Stimulated activated CD4-positive, alpha-beta T cell treated with anti-CD3 and anti-CD28 coated beads, Interleukin-2, amount 100 ng/mL, for 4 hours (primary cell): ENCODE measurements at places on chromosomes 2 and 18.

GRCh38 chr2:201246280-201246679 lies 14.1 kb upstream of the CASP8 start:
- DNase-seq, result no peak

GRCh38 chr2:230909841-230910545 lies 15.0 kb downstream of the GPR55 start:
- DNase-seq, result no peak

GRCh38 chr18:8719192-8719591 lies 13.8 kb downstream of the MTCL1 start:
- DNase-seq, result no peak

- DNase-seq, result no peak
These were observed 3.2 kb upstream of the DDX1 start for GRCh38 chr2:15588329-15588919.

- DNase-seq, result no peak
These were observed 243.4 kb downstream of the SLC8A1 start for GRCh38 chr2:40208463-40208862.

- peak; percentile 28 for DNase-seq
These were observed 221.8 kb downstream of the INSIG2 start for GRCh38 chr2:118309946-118310680.

DNA sequence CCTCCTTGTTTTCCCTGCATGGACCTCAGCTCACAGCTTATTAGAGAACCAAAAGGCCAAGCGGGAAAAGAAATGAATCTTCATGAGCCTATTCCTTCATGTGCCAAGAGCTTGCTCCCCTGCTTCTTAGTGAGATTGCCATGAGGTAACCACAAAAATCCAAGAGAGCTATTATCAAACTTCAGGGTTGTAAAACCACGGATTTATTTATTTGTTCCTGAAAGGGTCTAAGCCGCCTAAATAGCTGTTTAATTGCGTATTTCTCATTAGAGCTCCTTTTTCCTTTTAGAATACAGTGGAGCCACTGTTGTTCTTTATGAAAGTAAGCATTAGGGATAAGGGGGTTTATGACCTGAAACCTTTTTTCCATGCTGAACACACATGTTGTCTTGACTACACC lies 58.0 kb downstream of the SRD5A2 start:
- DNase-seq, result no peak

- no peak for DNase-seq
These were observed 1337.2 kb upstream of the NRXN1 start for GRCh38 chr2:52369178-52369577.

- no peak for DNase-seq
These were observed 51.3 kb downstream of the INPP5D start for GRCh38 chr2:233111427-233111826.

DNA sequence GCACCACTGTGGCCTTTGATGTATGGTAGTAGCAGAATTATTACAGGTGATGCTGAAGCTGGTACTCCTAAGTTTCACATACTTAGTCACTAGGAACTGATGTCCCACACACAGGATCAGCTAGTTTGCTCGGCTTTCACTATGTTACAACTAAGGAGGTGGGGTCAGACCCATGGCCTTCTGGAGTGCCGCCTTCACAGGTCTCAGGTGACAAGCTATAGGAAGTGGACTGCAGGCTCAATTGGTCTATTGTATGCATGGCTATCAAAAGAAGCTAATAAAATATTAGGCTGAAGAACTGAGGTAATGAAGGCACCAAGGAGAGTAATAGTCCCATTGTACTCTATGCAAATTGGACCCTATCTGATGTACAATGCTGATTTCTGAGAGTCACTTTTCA lies 170.6 kb downstream of the DLGAP1 start:
- no peak for DNase-seq

DNA sequence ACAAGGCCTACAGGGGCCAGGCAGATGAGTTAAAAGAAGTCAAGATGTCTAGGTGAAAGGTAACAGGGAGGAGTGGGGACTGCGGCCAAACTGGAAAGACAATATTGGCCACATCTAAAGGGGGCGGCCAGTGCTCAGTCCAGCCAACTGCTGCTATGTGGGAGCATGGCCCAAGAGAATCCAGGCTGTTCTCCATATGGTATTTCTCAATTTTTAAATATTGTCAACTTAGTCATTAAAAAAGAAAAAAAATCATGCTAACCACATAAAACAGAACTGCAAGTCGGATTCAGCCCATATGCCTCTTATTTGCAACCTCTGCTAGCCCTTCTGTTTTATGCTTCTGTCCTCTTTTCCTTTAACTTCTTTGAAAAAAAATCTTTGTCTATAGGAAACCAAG lies 14.8 kb downstream of the TRABD2A start:
- DNase-seq, result no peak

- DNase-seq, result no peak
These were observed 861.6 kb downstream of the CBLN2 start for GRCh38 chr18:71682591-71682990.

GRCh38 chr2:145283131-145283530 lies 763.2 kb upstream of the ZEB2 start:
- DNase-seq, result no peak

- DNase-seq, result no peak
These were observed 23.9 kb downstream of the RAB31 start for GRCh38 chr18:9732031-9732430.

- no peak for DNase-seq
These were observed 36.0 kb downstream of the PCBP1 start for GRCh38 chr2:70123051-70123828.

GRCh38 chr2:119760237-119760955 lies 674 bp downstream of the PTPN4 start:
- DNase-seq, result no peak

- DNase-seq, result no peak
These were observed 118.9 kb upstream of the ARL5A start for GRCh38 chr2:151946899-151947812.

- no peak for DNase-seq
These were observed 1.6 kb downstream of the INHBB start for GRCh38 chr2:120347396-120348060.

GRCh38 chr2:161905389-161906046 lies 168.5 kb downstream of the DPP4 start:
- DNase-seq, result no peak

DNA sequence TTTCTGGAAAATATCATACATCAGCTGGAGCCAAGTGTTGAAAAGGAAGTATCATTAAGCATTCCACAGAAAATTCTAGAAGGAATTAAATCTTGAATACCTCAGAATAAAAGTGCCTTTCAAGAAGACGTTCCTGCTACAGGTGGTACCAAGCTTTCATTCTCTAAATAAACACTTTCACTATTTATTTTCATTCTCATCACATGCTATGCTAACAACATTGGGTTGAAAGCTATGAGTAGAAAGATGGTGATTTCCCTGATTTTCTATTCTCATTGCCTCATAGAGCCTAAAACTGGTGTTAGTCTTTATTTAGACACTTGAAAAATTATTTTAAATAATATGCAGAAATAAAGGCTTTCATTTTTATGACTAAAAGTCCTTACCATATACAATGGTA lies 324.7 kb downstream of the LRP1B start:
- DNase-seq, result no peak

GRCh38 chr2:48423376-48423775 lies 106.6 kb upstream of the STON1 start:
- DNase-seq, result no peak

DNA sequence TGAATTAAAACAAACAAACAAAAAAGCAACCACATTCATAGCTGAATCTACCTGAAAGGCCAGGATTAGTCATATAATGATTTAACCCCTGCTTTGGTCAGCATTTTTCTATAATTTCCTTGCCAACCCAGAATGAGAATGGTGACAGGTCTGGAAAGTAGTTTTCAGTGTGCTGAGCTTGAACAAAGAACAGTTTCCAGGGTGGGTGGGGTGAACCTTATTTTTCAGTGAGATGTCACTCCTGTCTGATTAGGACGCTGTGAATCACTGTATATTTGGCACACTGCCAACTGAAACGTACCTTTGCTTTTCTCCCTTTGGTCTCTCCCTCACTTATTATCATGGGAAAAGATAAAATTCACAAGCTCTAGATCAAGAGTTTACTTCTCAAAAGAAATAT lies 35.0 kb upstream of the DSC1 start:
- no peak for DNase-seq

DNA sequence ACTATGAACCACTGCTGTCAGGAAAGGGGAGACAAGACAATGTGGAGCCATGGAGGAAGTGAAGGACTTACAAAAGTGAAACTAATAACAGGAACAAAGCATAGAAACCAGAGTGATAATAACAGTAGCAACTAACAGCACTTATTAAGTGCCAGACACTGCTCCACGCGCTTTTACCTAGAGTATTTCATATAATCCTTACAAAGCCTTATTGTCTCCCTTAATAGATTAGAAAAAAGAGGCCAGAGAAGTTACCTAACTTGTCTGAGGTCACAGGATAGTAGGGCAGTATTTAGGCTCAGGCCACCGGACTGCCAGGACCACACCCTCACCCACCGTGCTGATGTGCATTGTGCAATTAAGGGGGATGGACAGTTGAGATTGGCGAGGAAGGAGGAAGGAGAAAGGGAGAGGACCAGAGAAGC lies 98.6 kb upstream of the NFU1 start:
- DNase-seq, result no peak

- no peak for DNase-seq
These were observed 18.6 kb downstream of the SERPINE2 start for GRCh38 chr2:224020523-224020922.

DNA sequence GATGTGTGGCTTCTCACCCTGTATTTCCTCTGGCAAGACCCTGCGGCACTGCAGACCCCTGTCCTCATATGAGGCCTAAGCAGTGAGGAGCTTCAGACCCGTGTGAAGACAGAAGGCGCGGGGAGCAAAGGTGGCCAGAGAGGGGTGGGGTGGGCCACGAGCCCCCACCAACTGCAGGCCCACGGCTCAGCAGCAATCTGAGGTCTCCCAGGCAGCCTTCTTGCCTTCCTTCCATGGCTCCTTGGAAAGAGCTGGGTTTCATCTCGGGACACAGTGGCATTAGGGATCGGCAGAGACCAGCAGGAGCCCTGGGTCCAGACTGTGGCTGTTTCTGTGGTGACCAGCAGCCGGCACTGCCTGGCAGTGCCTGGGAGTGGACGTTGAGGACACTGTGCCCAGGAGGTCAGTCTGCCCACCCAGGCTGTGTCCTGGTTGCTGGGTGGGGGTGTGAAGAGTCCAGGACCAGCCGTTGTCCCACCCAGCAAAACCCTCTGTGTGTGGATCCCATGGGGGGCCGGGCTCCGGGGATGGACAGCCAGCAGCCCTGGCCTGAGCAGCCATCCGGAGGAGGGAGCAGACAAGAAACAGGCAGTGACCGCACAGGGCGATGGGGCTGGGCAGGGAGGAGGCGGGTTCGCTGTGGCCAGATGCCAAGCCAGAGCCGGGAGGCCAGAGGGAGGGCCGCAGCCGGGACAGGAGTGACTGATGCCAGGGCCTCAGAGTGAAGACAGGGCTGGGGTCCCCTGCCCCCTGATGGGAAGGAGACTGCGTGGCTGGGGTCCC lies 73.8 kb downstream of the RRM2 start:
- DNase-seq, result no peak

- no peak for DNase-seq
These were observed 200.4 kb downstream of the MREG start for GRCh38 chr2:215812966-215813365.

DNA sequence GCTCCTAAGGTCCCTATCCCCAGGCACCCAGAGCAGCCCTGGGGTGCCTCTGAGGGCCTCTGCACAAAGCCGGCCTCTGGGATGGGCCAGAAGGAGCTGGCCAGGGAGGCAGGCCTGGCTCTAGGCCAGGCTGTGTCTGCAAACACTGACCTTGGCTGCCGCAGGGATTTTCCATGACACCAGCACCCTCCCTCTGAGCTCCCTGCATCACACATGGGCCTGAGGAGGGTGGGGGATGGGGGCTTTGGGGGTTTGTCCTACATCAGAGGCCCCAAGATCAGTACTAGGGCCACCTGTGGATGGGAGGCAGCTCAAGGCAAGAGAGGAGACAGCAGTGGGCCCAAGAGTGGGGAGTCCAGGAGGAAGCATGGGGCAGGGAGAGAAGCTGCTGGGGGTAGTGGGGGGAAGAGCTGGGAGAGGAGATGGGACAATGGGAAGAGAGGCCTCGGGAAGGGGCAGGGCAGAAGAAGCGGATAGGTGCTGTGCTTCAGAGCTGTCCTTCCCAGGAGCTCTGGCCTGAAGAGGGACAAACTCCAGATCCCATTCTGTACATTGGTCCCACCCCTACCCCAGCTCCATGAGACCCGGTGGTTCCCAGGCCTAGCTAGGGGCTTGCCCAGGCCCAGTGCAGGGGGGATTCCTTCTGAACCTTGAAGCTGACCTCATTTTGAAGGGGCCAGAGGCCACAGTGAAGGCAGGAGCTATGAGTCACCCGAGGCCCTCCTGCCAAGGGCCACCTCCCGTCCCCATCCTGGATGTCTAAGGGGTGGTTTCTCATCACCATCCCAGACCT lies 28.0 kb downstream of the KCNK3 start:
- no peak for DNase-seq

DNA sequence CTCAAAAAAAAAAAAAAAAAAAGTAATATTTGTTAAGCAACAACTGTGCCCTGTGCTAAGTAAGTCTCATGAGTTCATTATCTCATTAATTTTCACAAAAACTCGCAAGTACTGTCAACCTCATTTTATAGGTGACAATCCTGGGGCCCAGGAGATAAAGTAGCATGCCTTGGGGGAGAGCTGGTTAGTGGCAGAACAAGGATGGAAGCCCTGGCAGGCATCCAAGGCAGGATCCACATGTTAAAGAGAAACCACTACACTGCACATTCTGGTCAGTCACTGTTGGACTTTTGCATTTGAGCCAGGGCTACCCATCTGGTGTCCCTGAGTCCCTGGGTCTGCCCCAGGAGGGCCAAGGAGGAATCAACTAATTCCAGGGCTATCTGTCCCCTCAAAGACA lies 54.6 kb downstream of the ZFP36L2 start:
- DNase-seq, result no peak

- DNase-seq, result no peak
These were observed 12.6 kb upstream of the SEC11C start for GRCh38 chr18:59127047-59127446.

DNA sequence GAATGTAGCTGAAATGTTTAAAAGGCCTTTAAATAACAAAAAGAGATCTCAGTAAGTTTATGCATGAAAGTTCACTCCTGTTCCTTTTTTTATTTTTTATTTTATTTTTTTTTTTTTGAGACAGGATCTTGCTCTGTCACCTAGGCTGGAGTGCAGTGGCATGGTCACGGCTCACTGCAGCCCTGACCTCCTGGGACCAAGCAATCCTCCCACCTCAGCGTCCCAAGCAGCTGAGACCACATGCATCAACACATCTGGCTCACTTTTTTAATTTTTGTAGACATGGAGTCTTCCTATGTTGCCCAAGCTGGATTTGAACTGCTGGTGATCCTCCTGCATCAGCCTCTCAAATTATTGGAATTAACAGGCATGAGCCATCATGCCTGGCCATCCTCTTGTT lies 84.3 kb downstream of the KANSL1L start:
- DNase-seq, result no peak

- no peak for DNase-seq
These were observed 64.3 kb upstream of the RBMS1 start for GRCh38 chr2:160557903-160558302.
